ENCODE measurements at places on chromosomes 6 and 20. TPM values are rescaled to one million over a fixed set of nuclear protein-coding genes. Genes with fewer than 3 reads are reported as not detected.

GRCh38 chr20:3326779-3327521 lies 80.5 kb downstream of the DNAAF9 start:
- peaks cover 36% of the 10 kb centered on the region for H3K36me3 ChIP-seq
- no peak overlapping the region for H3K27ac ChIP-seq
- H3K4me3 ChIP-seq, result no peak overlapping the region
- H3K27me3 ChIP-seq, result no peaks in the 10 kb centered on the region

DNA sequence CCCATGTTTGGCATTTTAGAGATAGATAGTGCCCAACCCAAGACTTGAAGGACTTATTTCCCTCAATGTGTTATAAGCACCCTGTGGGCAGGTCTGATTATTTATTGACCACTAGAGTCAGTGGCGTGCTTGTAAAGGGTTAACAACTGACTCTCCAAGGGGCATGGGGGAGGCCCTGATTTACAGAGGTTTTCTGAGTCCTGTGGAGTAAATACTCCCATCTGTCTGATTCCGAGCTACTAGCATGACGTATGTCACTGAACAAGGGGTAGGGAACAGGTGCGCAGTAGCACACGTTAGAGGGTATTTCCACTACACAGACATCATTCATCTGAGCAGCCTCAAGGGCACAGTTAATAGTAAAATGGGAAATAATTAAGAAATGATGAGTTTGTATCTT lies 17.4 kb upstream of the TRAM2 start:
- no peak for DNase-seq
- H3K27ac ChIP-seq, result peak overlapping the region; percentile 73
- H3K4me1 ChIP-seq, result peaks cover 48% of the 10 kb centered on the region
- H3K27me3 ChIP-seq, result no peaks in the 10 kb centered on the region
- H3K4me3 ChIP-seq, result no peak overlapping the region

COL11A2 gene
- total RNA-seq, result 1.3 TPM

DDO gene
- not detected for total RNA-seq

- H3K27ac ChIP-seq, result no peak overlapping the region
- H3K4me3 ChIP-seq, result no peak overlapping the region
- no peaks in the 10 kb centered on the region for H3K4me1 ChIP-seq
- DNase-seq, result no peak
- no peaks in the 10 kb centered on the region for H3K36me3 ChIP-seq
- no peaks in the 10 kb centered on the region for H3K27me3 ChIP-seq
These were observed 187.1 kb upstream of the RNF217 start for GRCh38 chr6:124775121-124775520.

C2 gene
- total RNA-seq, result 0.20 TPM

Measured in astrocyte (in vitro differentiated cells and primary cell).